ENCODE measurements at places on chromosomes 13 and 19.

DNA sequence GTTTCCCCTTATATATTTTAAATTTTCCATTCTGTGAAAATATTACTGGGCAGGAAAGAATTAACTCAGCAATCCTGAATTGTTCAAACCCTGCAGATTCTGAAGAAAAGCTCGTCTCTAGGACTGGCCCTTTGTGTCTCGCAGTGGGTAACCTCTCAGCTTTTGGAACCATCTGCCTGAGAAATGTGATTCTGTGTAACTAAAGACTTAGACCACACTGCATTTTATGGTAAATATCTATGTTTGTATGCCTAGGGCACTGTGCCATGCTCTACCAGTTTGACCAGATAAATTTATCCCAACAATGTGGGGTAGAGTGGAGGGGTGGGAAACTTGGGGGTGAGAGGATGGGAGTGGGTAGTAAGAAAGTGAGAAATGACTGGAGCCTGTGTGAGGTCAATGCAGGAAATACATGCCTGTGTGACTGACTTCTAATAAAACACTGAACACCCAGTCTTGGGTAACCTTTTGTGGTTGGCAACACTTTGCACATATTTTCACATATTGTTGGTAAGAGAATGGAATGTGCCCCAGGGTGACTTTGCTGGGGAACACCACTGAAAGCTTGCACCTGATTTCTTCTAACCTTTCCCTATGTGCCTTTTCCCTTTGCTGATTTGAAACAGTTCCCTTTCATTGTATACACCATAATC, 1181.9 kb downstream of the OLFM4 start:
- peak; percentile 44 for DNase-seq

GRCh38 chr13:41502673-41503072, 45.3 kb downstream of the RGCC start:
- DNase-seq = no peak

GRCh38 chr19:35608251-35608650, 4.3 kb upstream of the HAUS5 start:
- no peak for DNase-seq

DNA sequence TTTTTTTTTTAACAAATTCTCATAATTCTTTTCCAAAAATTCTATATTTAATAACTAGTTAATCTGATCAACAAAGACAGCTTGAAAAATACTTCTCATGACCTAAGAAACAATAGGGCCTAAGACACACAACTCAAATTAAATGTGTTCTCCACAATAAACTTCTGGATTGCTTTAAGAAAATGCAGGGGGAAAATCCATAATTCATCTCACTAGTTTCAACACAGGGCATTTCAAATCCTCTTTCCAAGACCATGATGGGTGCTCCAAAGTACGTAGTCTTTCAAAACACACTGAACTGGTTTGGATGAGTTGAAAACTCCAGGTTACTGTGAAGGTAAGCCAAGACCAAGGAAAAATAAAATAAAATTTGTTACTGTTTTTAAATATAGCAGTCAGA, 62.6 kb downstream of the DCLK1 start:
- peak; percentile 50 for DNase-seq

GRCh38 chr13:110319774-110320509, 12.9 kb downstream of the COL4A2 start:
- no peak for DNase-seq

DNA sequence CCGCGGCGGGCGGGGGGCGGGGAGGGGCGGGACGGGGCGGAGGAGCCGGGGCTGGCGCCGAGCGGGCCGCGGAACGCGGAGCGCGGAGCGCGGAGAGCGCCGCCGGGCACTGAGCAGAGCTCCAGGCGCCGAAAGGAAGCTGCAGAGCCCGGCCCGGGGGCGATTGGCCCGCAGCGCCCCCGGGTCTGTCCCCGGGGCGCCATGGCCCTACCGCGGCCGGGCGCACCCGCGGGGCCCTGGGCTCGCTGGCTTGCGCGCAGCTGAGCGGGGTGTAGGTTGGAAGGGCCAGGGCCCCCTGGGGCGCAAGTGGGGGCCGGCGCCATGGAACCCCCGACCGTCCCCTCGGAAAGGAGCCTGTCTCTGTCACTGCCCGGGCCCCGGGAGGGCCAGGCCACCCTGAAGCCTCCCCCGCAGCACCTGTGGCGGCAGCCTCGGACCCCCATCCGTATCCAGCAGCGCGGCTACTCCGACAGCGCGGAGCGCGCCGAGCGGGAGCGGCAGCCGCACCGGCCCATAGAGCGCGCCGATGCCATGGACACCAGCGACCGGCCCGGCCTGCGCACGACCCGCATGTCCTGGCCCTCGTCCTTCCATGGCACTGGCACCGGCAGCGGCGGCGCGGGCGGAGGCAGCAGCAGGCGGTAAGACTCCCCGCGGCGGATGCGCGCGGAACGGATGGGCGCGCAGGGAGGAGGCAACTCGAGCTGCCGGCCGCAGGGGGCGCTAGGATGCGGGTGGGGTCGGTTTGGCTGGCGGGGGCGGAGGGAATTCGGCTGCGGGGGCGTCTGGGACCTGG, at the start of gene PDE4A:
TSS of gene PDE4A (plus strand) at position 95 of the 796 bp plus-strand sequence. CDS start at position 322, 227 bp downstream.
- no peak for DNase-seq

GRCh38 chr19:52956917-52957316, 5.8 kb downstream of the ZNF816 start:
- no peak for DNase-seq

GRCh38 chr13:73189776-73190175, 131.0 kb downstream of the KLF5 start:
- DNase-seq = no peak

GRCh38 chr13:94480672-94481145, 1.2 kb upstream of the DCT start:
- DNase-seq = peak; percentile 6

DNA sequence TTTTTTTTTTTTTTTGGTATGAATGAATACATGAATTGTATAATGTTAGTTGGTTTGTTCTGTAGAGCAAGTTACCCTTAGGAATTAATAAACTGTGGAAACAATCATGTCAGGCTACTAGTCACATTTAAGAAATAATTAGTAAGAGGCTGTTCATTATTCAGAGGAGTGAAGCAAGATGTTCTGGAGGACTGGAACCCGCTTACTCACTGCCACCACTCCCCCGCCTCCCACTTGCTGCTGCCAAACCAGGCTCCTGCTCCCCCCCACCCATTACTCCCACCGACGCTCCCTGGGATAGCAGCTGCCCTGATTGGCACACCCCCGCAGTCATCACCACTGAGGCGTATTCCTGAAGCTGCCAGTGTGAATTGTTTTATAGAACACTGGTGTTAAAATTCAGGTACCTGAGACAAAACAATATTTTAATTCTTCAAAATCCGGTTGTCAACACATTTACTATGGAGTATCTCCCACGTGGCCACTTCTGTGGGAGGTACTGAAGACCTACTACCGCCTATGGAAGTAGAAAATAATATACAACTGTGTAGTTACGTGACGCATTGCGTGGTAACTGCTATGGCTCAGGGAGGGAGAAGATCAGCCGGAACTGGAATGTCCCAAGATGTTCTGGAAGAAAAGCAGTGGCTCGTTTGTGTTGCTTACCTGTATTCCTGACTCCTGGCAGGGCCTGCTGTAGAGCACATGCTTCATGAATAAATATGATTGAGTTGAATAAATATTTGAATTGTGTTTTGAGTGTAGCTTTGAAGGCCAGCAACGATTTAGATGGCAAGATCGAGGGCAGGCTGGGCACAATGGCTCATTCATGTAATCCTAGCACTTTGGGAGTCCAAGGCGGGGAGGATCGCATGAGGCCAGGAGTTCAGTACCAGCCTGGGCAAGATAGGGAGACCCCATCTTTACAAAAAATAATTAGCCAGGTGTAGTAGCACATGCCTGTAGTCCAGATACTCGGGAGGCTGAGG, 1.7 kb downstream of the DPY19L3 start:
- DNase-seq = no peak

- no peak for DNase-seq
Measured at GRCh38 chr13:112891477-112892401, 77.3 kb upstream of the MCF2L start.

DNA sequence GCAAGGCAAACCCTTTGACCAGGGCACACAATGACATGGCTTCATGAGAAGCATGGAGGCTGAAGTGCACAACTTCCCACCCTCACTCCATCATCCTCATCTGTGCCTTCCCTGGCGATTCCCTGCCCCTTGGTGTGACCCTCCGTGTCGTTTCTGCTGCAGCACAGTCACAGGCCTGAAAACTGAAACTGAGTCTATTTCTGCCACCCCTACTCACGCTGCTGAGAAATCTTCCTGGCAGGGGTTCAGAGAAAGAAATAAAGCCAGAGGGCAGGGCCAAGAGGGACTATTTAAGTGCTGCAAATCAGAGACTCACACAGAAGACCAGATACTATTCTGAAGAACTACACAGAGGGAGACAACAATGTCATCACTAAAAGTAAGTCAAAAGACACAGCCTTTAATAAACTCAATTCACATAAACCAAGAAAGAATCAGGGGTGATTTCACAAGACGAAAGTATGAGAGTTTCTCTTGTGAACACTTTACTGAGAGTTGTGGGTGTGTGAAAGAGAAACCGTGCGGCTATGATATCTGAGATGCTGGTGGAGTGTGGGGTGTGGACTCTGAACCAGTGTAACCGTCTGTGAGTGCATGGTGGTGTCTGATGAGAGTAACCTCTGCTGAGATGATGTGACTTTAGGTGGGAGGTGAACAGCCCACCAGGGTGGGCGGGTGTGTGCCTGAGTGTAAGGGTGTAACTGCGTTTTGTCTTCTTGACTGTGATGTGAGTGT, 23.5 kb downstream of the LGALS16 start:
- peak; percentile 8 for DNase-seq

GRCh38 chr13:49563516-49563915, 21.8 kb downstream of the RCBTB1 start:
- no peak for DNase-seq

- no peak for DNase-seq
Measured at GRCh38 chr19:28426110-28426729, 786.7 kb downstream of the UQCRFS1 start.

DNA sequence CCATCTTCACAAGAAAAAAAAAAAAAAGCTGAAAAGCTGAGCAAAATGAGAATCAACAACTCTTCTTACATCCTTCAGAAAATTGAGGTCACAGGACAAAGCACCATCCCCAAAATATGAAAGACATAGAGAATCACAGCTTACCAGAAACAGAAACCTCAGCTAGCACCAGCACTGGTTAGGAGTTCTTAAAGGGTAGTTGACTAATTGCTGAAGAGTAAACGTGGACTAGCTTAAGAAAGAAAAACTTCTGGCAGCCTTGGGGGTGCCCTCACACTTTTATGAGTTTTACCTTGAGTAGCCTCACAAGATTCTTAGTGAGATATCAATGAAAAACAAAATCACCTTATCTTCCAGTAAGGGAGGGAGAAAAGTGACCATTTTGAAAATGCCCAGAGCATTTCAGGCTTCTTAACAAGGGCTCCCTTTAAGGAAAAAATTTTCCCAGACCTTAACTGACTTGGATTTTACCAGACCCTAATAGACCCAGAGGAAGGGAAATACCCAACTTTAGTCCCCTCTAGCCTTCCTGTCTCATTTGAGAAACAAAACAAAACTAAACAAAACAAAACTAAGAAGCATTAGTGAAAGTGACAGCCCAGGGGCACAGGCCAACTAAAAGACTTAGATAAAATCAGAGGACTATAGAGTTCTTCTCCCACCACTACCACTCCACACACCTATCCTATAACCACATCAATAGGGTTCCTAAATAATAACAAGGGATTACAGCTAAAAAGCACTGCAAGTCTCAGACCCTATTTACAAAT, 888.6 kb downstream of the DIAPH3 start:
- DNase-seq = no peak

DNA sequence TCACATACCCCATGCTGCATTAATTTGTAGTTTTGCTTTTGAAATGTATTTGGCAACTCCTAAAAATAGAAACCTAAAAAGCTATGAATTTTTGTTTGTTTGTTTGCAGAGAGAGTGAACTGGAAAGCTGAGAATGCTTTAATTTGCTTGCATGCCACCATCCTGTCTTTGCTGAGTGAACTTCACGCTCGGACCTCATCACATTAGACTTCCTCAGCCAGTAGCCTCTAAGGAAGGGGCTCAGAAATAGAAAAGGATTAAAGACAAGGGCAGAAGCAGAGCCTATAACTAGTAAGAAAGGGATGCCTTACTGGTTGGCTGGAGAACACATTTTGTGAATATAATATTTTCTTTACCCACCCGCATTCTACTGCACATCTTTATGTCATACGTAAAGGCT, 275.1 kb downstream of the DCLK1 start:
- DNase-seq = no peak

DNA sequence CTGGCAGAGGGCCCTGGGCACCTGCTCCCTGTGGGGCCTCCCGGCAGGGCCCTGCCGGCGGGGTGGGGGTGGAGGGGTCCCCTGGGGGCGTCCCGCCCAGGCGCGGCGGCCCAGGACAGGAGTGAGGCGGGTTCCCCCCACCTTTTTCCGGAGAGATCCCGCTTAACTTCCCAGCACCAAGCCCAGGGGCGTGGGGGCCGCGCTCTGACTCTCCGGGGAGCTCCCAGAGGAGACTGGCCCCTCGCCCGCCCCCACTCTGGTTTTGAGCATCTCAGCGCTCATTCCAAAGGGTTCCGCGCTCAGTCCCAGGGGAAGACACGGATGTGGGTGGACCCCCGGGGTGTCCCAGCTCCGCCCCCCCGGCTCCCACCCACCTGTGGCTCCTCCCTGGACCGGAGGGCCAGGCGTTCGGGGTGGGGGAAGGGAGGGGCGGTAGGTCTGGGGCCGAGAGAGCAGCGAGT, 476 bp downstream of the C2CD4C start:
- no peak for DNase-seq

GRCh38 chr13:112902669-112903068, 66.3 kb upstream of the MCF2L start:
- no peak for DNase-seq

GRCh38 chr13:62625214-62625881, 1209.7 kb upstream of the PCDH20 start:
- DNase-seq = no peak

DNA sequence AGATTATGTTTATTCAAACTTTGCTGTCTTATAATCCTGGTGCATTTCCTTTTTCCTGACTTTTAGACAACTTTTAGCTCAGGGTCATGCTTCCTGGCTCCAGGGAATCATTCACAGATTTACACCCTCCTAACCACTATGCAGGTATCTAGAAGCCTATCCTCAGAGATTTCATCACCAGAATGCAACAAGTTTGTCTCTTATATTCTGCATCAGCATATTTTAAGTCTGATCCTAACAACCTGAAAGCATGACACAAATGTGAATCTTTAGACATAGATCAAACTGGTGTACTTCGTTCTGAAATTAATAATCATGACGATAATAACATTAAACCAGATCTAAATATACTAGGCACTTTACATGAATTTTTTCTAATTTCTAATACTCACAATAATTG, 100.0 kb downstream of the TRPC4 start:
- DNase-seq = no peak

GRCh38 chr13:52644108-52644507, 1.9 kb downstream of the HNRNPA1L2 start:
- DNase-seq = no peak

DNA sequence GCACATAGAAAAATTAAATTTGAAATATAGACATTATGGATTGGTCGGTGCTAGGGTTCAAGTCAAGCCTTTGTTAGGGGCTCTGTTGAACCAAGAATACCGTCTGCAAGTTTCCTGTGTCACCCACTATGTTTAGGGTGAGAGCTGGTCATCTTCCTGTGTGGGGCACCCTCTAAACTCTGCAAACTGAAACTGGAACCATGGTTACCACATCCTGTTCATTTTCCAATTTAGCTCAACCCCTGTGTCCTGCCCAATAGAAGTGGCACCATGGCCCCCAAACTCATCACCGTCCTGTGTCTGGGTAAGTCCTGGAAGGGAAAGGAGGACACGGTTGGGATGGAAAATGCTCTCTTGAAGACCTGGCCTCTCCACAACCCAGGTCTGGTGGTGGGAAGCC, 29.9 kb downstream of the LAIR2 start:
- DNase-seq = no peak

Measured in umbilical cord (tissue), 2 donors.